ENCODE measurements at places on chromosomes 4 and X.

DNA sequence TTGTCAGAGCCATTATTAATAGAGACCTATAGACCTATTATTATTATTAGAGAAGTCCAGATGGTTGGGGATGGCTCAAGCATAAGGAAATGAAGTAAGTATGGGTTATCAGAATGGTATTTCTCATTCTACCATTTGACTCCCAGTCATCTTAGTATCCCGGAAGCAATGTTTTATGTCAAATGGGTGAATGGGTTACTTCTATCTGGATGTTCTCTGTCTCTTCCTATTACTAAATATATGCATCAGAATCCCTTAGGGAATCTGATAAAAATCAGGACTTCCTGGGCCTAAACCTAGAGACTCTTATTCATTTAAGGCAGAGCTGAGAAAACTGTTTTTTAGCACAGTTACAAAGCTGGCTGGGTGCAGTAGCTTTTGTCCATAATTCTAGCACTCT, 149.9 kb downstream of the SLC10A7 start:
- no peak for DNase-seq

DNA sequence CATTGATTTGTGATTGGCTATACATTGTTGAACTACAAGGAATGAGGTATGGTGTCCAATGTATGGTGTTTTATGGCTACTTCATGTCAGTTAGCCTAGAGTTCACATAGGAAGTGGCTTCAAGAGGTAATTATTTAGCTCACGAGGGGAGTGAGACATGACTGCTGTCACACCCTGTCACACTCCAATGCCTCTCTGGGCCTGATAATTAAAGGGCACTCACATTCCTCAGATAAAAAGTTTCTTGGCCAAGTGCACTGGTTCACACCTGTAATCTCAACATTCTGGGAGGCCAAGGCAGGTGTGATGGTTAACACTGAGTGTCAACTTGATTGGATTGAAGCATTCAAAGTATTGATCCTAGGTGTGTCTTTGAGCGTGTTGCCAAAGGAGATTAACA, 65.0 kb upstream of the DDX60 start:
- DNase-seq: no peak

DNA sequence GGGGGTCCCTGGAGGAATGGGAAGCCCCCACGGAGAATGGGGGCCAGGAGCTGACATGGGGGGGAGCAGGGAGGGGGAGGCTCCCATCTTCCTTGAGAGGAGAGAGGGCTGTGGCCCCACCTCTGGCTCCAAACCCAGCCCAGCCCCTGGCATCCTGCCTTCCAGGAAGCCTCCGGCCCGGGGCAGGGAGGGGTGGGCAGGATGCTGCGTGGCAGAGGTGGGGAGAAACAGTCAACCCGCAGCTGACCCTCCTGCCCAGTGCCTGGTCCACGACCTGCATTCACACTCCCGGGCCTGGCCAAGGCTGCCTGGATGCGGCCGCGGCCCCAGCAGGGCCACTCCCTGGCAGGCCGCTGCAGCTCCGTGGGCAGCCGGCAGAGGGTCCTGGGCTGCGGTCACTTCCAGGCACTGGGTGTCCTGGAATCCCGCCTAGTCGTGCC, 39.0 kb downstream of the CPLX1 start:
- no peak for DNase-seq

GRCh38 chr4:26930964-26931363, 70.3 kb downstream of the STIM2 start:
- DNase-seq: no peak

- DNase-seq: no peak
Measured at GRCh38 chr4:27714073-27714472, 853.4 kb downstream of the STIM2 start.

DNA sequence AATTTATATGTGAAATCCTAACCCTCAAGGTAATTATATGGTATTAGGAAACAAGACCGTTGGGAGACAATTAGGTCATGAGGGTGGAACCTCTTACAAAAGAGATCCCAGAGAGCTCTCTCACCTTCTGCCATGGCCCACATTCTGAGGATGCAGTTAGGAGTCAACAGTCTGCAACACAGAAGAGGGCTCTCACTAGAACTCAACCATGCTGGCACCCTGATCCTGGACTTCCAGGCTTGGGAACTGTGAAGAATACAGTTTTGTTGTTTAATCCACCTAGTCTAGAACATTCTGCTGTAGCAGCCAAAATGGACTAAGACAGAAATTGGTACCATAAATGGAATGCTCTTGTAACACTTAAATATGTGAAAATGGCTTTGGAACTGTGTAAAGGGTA, 278.8 kb upstream of the GALNTL6 start:
- no peak for DNase-seq

DNA sequence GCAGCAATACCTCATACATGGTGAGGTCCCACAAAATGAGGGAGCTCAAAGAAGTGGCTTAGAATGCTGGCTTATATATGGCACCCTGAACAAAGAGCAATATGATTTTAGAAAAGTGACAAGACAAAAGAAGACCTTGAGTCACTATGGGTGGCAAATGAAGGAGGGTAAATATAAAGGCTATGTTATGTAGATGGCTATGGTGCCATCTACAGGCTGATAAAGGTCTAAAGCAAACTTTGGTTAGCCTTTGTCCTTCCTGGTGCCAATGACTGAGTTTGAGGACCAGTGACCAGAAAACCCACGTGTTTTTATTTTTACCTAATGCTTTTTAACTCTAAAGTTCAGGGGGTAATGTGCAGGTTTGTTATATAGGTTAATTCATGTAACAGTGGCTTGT, 151.8 kb downstream of the CCNG2 start:
- DNase-seq: no peak

DNA sequence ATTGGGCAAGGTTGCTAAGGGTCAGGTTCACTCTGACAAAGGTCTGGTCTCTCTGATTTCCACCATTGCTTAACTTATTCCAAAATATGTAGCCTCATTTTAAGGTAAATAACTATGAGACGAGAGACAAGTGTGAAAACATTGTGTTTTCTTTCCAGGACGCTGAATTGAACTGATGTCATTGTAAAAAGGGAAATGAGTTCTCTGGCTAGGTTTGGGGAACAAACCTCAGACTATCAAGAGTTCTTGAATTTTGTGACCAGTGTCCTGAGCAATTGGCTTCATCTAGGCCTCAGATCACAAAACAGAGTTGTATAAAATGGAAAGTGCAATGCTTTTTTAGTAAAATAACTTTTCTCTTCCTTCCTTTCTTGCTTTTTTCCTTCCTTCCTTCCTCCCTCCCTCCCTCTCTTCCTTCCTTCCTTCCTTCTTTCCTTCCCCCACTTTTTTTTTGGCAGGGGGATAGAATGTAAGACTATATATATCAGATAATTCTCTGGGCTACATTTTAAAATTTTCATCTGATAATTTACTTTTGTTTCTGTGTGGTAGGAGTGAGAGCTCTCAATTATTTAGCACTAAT, 30.8 kb upstream of the CXCL8 start:
- DNase-seq: no peak

GRCh38 chr4:27974339-27974738, 1113.7 kb downstream of the STIM2 start:
- no peak for DNase-seq

DNA sequence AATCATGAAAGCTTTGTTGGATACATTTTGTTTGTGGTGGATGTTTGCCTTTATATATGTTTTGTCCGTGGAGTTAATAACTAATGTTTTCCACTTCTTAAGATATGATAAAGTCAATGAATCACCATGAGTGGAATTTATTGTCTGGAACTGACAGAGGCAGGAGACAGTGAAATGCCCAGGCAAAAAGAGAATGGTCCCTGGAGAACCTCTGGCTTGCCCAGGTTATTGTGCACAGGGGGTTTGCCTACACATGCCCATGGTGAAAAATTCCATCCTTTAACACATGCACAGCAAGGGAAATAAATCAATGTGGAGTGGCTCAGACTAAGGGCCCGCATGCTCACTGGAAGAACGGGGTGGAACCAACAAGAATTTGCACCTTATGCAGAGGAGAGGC, 964.3 kb upstream of the GRIA3 start:
- no peak for DNase-seq
